Stimulated activated CD8-positive, alpha-beta memory T cell treated with anti-CD3 and anti-CD28 coated beads, Interleukin-15, amount 100 ng/mL, for 4 hours (primary cell): ENCODE measurements at places on chromosomes 6 and 20.

GRCh38 chr6:7827142-7827541, 83.4 kb downstream of the TXNDC5 start:
- no peak for DNase-seq

DNA sequence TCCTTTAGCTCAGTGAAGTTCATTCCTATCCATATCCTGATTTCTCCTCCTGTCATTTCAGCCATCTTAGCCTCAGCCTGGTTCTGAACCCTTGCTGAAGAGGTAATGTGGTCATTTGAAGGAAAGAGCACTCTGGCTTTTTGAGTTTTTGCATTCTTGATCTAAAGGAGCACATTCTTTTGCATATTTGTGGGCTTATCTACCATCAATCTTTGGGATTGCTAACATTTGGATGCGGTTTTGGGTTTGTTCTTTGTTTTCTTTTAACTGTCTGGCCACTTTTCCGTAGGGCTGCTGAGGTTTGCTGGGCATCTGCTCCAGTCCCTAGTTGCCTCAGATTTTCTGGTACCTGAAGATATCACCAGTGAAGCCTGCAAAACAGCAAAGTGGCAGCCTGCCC, 238.3 kb downstream of the EPM2A start:
- DNase-seq = no peak

- no peak for DNase-seq
Measured at GRCh38 chr6:39357998-39358686, 35.6 kb upstream of the KCNK16 start.

- DNase-seq = no peak
Measured at GRCh38 chr6:163152701-163153100, 261.8 kb upstream of the QKI start.

GRCh38 chr6:117919275-117919674, 12.2 kb downstream of the SLC35F1 start:
- no peak for DNase-seq

GRCh38 chr20:11001764-11002540, 328.2 kb upstream of the JAG1 start:
- DNase-seq = no peak

- no peak for DNase-seq
Measured at GRCh38 chr20:11849976-11850670, 67.6 kb upstream of the BTBD3 start.

GRCh38 chr6:107589934-107590333, 100.0 kb downstream of the SOBP start:
- DNase-seq = no peak

DNA sequence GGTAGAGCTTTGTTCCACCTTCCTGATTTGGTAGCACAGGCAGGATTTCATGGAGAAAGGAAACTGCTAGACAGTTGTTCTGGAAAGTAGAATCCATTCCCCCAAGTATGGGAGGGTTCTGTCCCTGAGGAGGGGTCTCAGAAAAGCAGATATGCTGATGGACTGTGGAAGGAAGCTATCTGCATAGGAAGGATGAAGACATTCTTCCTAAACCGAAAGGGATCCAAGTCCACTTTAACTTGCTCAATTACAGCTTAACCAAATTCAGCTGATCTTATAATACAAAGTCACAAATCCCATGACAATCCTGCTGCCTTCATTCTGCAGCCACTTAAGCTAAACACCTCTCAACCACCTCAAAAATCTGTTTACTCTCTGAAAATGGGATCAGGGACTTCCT, 2.6 kb downstream of the MAN1A1 start:
- DNase-seq = no peak

- DNase-seq = no peak
Measured at GRCh38 chr6:56693246-56693607, 50.5 kb upstream of the DST start.

- no peak for DNase-seq
Measured at GRCh38 chr20:59623583-59623982, 19.2 kb downstream of the PHACTR3 start.

GRCh38 chr6:90365002-90365401, 68.4 kb upstream of the BACH2 start:
- no peak for DNase-seq

DNA sequence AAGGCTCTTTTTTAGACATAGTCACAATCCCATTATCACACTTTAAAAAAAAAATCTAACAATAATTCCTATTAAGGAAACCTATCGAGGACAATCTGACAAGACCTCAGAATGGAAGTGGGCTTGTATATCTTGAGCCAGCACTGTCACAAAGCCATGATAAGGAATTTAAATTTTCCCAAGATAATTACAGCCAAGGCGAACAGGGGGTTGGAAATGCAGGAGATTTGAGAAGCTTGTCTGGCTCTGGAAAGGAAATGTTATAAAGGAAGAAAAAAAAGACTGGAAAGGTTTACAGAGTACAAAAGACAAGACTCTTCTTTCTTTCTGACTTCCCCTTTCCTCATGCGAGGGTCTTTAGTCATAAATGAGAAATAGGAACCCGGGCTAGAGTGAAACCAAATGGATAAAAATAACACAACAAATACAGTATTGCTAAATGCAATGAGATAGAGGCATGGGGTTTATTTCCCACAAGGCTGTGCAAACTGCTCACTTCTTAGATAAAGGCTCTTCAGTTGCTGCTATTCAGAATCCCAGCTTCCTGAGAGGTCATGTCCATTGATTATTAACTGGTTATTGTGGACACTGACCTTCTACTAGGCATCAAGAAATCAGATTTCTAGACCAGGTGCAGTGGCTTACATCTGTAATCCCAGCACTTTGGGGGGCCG, 13.4 kb upstream of the GHRH start:
- no peak for DNase-seq

DNA sequence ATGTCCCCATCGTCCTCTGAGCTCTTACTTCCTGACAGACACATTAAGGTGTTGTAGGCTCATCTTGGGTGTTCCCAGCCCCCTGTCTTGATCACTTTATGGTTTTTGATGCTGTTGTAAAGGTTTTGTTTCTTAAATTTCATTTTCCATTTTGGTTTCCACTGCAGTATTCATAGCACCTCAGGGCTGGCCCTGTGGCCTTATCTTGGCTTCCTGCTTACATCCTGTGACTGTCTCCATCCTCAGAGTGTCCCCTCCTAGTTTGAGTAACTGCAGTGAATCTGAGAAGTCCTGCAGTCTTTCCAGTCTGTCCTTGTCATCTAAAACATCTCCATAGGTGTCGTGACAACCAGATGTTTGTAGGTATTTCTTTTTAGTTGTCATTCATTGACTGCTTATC, 50.9 kb downstream of the JARID2 start:
- DNase-seq = no peak

DNA sequence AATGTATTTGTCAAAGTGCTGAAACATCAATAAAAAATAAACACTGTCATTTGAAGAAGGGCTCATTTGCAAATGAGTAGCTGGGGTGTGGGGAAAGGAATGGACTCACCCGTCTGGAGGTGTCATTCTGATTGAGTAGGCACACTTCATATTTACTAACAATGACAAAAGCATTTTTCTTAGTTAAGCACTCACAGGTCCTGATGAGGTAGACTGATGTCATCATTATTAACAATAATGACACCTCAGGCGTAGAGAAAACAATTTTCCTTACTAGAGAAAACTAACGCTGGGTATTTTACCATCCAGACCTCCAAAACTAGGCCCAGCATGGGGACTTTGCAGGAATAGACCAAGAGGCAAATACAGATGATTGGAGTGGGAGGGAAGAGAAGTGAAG, 76.0 kb downstream of the UNC5CL start:
- no peak for DNase-seq

DNA sequence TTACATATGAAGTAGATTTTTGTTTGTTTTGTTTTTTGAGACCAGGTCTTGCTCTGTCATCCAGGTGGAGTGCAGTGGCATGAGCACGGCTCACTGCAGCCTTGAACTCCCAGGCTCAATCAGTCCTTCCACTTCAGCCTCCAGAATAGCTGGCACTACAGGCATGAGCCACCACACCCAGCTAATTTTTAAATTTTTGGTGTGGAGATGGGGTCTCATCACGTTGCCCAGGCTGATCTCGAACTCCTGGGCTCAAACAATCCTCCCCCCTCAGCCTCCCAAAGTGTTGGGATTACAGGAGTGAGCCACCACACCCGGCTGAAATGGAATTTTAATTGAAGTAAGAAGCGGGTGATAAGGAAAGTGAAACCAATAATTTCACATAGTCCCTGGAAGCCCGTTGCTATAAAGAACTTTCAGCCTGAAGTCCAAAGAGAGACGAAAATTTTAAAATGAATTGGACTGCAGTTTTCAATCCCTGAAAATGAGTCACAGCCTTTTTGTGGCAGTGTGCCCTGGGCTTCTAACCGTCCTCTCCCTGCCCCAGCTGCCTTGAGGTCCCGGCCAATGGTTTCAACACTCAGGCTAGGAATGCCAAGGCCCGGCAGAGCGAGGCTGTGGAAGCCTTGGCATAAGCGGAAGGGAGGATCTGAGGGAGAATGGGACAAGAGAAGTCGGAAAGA, 757 bp downstream of the RAET1E start:
- no peak for DNase-seq

DNA sequence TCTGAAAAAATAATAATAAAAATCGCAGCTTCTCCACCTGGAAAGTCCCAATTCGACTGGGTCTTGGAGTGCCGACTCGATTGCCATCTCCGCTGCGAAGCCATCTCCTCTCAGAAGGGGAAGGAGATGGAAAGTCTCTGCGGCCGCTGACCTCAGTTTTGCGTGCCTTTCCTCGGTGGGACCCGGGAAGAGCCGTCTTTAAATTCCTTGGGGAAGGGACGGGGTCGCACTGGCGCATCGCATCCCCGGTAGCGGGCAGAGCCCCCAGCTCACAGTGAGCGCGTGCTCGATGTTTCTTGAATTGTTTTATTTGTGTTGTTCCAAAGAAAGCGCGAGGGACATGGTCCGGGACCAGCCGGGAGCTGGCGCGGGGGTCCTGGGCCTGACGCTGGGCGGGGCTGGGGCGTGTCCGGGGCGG, 270 bp upstream of the TIAM2 start:
- no peak for DNase-seq

DNA sequence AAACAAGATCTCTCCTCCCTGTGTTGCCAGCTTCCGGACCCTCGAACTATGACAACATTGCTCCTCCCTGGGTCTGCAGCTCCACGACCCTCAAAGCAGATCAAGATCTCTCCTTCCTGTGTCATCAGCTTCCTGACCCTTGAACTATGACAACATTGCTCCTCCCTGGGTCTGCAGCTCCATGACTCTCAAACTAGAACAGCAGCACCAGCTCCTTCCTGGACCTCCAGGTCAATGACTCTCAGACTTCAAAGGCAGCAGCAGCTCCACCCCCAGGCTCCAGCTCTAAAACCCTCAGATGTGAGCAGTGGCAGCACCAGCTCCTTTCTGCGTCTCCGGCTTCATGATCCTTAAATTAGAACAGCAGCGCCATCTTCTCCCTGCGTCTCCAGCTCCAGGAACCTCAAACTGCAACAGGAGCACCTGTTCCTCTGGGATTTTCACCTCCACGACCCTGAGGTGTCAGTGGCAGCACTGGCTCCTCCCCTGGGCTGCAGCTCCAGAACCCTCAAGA, 341.0 kb upstream of the SULF2 start:
- DNase-seq = no peak

GRCh38 chr6:45552536-45552935, 174.8 kb upstream of the SUPT3H start:
- no peak for DNase-seq

GRCh38 chr6:107796156-107796555, 28.0 kb downstream of the SCML4 start:
- no peak for DNase-seq

DNA sequence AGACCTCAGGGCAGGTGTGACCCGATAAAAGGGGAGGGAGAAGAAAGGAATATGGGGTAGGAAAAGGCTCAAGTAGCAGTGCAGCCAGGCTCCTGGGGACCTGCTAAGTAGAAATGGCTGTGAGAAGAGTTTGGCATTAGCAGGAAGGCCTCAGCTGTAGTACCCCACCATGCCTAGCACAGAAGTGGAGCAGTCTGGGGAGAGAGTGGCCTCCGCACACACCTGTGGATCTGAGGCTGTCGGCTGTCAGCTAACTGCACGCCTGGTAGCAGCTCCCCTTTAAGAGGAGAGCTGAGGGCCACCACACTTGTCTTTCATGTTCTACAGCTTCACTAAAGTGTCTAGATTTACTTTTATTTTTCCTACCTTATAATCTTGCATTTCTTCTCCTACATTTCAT, 24.6 kb downstream of the PDE7B start:
- DNase-seq = no peak

- DNase-seq = no peak
Measured at GRCh38 chr20:45336530-45337366, 11.5 kb downstream of the SDC4 start.

GRCh38 chr20:761418-762381, 6.6 kb downstream of the SLC52A3 start:
- no peak for DNase-seq

DNA sequence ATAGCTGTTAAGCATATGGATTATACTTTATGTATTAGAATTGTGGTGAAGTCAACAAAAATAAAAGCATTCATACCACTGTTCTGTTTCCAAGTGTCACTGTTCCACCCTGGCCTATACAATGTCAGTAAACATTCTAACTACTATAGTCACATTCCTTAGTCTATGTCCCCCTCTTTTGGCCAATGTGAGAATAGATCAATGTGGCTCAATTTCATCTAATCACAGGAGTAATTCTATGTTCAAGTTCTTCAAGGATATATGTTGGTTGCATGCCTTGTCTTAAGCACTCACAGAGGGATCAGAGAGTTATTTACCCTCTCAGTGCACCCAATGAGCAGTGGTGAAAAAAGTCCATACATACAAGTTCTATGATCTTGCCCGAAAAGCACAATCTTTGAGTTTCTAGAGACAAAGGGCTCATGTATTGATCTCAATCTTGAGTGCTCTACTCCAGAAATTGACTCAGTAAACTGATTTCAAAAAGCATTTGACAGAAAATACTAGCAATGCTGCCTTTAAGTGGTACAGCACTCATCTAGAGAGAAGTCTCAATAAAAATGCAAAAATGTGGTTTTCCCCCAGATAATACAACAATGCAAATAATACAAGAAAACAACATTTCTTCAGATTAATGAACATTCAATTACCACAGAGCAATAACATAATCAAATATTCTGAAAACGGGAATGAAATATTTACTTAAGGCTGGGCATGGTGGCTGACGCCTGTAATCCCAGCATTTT, 16.5 kb downstream of the SMLR1 start:
- no peak for DNase-seq

DNA sequence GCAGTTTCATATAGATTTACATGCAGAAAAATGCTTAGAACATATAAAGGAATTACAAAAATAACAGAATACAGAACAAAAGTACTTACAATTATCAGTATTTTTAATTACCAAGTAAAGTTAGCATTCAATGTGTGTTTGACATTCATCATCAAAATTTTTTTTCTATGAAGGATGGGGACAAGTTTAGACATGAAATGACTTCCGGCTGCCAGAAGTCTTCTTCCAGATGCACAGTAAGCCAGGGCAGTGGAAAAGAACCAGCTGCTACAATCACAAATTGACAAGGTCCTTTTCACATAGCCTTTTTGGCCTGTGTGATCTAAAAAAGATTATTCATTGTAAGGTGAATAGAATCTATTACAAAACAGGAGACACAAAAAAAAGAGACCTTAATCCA, 73.8 kb downstream of the HUS1B start:
- DNase-seq = no peak
